AG10803 (cell line): ENCODE measurements at places on chromosomes 4 and X.

DNA sequence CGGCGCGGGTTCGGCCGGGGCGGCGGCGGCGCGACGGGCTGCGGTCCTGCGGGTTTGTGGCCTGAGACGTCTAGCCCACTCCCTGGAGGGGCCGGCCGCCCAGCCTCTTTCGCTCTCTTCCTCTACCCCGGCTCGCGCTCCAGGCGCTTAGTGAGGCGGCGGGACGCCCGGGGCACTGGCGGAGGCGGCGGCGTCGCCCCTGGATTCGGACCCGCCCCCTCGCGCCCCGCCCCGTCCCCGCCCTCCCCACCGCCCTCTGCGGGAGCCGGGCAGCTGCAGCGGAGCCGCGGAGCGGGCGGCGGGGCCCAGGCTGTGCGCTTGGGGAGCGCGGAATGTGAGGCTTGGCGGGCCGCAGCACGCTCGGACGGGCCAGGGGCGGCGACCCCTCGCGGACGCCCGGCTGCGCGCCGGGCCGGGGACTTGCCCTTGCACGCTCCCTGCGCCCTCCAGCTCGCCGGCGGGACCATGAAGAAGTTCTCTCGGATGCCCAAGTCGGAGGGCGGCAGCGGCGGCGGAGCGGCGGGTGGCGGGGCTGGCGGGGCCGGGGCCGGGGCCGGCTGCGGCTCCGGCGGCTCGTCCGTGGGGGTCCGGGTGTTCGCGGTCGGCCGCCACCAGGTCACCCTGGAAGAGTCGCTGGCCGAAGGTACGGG lies at the start of gene BMP2K:
Gene BMP2K, plus strand, starts transcription at position 272 of the 650 bp plus-strand sequence. Its CDS starts 194 bp downstream, at position 466.
- DNase-seq, result peak; percentile 77

DNA sequence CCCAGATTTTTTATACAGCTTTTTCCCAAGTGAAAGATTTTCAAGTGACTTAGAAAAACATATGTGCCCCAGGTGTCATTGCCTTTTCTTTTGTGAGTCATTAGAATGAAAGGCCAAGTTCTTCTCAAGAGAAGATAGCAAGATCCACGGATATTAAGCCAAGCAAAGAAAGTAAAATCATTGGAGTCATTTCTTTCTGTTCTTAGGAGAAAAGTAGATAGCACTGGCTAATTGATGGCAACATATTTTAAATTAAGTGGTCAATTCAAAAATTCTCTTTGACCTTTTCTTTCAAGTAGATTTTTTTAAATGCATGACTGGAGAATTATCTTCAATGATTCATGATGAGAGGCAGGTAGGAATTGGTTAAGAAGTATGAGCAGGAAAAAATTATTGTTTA lies 94.4 kb downstream of the HHIP start:
- DNase-seq, result no peak

DNA sequence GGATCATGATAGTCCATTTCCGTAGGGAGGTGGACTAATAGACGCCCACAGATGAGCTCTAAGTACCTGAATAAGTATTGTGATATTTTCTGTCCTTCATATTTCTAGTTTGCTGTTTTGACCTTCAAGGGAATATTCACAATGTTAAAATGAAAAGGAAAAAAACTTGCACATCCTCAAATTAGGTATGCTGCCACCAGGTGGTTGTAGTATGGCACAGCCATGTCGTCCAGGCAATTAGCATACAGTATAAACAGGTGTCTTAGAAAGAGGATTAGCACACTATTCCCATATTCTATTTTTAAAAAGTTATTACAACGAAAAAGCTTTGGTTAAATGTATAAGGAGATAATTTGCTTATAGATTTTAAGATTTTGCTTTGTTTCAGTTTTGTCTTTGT lies 802.0 kb downstream of the RPA4 start:
- DNase-seq, result peak; percentile 17

DNA sequence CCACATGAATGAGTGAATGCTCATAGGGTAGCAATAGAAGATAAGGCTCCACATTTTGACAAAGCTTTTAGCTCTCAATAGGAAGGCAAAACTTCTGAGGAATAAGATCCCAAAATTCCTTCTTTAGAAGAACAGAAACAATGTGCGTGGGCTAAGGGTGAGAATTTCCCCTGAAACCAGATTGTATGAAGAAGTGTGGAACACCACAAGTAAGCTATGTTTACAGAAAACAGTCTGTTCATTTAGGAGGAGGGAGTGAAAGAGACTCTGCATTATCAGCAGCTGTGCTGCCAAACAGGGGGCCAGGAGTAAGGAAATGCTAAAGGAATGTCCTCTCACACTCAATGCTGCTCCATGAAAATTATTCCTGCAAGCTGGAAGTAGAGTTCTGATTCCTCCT lies 851.6 kb downstream of the CENPC start:
- DNase-seq, result no peak

DNA sequence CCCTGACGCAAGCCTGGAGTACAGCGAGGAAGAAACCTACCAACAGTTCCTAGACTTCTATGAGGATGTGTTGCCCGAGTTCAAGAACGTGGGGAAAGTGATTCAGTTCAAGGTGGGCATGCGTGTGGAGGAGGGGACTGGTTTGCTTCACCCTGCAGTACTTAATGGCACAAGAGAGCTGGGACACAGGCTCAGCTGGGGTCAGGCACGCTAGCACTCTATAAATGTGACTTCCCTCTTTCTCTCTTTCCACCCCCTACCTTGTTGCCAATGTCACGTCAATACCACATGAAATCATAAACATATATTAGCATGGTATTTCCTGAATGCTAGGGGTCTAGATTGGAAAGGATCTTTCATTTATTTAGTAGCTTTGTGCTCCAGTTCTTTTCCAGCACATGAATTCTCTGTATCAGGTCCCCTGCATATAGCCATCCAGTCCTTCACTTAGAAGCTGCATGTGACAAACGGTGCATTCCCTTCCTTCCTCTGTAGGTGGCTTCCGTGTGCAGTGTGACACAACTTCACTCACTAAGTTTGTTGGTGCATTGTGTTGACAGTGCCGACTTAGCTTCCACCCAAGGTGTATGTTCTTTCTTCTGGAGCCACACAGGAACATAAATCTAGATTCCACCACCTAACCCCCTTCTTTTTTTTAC lies 25.6 kb downstream of the ZRSR2 start:
- peak; percentile 38 for DNase-seq
